ENCODE measurements at places on chromosomes 5 and 9. TPM values are rescaled to one million over a fixed set of nuclear protein-coding genes. Genes with fewer than 3 reads are reported as not detected.

SLC45A2 gene
- 0.82 TPM for polyA plus RNA-seq

ALDH1A1 gene
- polyA plus RNA-seq, result 258 TPM

- DNase-seq, result no peak
Measured at GRCh38 chr5:167943343-167943742, 348.1 kb upstream of the WWC1 start.

SLC27A6 gene
- 1.0 TPM for polyA plus RNA-seq

DNA sequence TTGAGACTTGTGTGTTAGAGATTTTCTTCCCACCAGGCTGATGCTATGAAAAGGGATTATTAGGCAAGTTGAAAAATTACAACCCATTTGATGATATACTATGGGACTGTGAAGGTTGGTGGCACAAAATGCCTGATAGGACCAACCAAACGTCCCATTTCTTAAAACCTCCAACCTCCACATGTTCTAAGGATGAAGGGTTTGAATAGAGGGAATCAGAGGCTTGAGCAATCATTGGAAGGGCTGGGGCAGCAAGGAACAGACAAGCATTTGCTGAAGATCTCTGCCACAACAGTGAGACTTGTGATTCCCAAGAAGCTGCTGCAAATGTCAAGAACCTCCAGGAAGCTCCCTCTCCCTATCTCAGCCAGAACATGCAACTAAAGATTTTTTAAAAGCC, 283.1 kb downstream of the ELAVL2 start:
- DNase-seq, result no peak

- DNase-seq, result no peak
Measured at GRCh38 chr9:6356441-6356840, 28.3 kb downstream of the TPD52L3 start.

GRCh38 chr5:136235321-136235720, 42.4 kb upstream of the SMIM32 start:
- no peak for DNase-seq

GRCh38 chr5:173318881-173319620, 9.2 kb downstream of the STC2 start:
- DNase-seq, result no peak

HRH2 gene
- polyA plus RNA-seq, result 2.4 TPM

DNA sequence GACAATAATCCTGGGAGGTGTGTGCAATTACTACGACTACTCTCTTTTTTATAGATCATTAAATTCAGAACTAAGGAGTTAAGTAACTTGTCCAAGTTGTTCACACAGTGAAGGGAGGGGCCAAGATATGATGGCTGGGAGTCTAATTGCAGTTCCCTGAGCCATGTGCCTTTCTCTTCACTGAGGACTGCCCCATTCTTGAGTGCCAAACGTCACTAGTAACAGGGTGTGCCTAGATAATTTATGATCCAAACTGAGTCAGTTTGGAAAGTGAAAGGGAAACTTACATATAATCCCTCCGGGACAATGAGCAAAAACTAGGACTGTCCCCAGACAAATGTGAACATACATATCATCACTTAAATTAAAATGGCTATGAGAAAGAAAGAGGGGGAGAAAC, 20.2 kb downstream of the IL7R start:
- no peak for DNase-seq

- no peak for DNase-seq
Measured at GRCh38 chr5:122099060-122099790, 21.2 kb upstream of the LOX start.

GRCh38 chr9:77922591-77922990, 109.0 kb downstream of the GNAQ start:
- no peak for DNase-seq

DNA sequence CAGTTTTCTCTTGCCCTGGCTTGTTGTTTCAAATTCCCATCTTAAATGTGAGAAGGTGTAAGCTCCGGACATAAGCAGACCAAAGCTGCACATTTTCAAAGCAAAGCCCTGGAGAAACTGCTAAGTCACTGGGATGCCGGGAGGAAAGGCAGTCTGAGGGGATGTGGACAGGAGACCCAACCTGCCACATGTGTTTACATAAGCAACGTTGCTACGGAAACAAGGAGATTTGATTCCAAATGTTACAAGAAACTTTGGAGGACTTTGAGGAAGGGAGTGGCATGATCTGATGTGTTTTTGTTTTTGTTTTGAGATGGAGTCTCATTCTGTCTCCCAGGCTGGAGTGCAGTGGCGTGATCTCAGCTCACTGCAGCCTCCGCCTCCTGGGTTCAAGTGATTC, 25.7 kb upstream of the INSYN2B start:
- no peak for DNase-seq

FAM221B gene
- polyA plus RNA-seq, result 0.60 TPM

- no peak for DNase-seq
Measured at GRCh38 chr9:136777359-136777758, 13.0 kb upstream of the LCN15 start.

LCN9 gene
- not detected for polyA plus RNA-seq

- no peak for DNase-seq
Measured at GRCh38 chr9:123131993-123132392, 98.5 kb downstream of the GPR21 start.

GRCh38 chr5:115875447-115875846, 33.7 kb downstream of the AP3S1 start:
- no peak for DNase-seq

GRCh38 chr5:150138551-150139265, 16.9 kb downstream of the PDGFRB start:
- DNase-seq, result peak; percentile 85

DNA sequence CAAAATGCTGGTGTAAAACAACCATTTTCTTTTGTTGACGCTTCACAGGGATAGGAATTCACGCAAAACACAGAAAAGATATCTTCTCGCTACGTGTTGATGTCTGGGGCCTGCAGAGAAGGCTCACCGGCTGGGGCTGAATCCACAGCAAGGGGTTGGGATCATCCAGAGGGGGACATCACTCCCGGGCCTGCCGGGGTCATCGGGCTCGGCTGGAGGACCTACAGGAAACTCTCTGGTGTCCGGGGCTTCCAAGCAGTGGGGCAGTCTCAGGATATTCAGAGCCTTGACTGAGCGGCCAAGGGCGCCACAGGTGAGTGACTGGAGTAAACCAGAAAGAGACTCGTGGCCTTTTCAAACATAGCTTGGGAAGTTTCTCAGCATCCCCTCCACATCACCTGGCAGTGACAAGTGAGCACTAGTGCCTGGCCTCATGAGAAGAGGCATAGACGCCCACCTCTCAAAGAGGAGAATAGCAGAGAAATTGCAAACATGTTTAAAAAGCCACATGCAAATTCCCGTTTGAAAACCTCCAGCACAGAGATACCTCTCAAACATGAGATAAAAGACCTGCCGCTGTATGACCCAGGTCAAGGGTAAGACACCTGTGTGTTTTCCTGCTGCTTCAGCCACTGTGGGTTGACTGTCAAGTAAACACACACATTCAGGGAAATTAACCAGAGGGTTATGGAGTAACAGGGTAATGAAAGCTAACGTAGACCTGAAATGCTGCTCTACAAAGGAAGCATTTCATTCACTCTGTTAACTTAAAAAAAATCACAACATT, 50.8 kb upstream of the SIMC1 start:
- DNase-seq, result no peak

DNA sequence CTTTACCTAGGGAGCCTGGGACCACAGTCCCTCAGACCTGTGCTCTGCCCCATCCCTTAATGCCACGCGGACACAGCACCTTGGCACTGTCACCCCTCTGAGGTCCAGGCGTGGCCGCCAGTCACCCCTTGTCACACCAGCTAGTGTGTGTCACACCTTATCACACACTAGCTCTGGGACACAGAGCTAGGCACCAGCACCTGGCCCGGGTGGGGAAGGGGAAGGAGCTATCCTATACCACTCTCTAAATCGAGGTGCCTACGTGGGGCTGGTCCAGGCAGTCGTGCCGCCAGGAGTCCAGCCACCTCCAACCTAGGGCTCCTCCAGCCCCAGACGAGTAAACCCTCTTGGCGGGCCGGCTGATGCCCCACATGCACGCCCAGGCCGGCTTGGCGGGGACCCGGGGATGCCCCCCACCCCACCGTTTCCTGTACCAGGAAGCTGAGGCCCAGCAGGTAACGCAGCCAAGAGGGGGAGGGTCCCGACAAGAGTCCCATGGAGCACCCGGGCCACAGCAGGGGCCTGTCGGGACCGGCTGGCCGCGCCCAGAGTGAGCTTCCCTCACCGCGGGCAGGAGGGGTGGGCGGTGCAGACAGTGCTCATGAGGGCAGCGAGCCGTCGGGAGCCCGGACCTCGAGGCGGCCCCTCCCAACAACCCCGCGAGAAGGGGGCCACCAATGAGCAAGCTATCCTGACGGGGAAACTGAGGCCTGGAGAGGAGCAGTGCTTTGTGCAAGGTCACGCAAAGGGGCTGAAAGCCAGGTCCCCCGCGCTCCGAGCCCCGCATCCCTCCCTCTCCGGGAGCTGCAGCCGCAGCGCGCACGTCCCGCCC, 550 bp downstream of the CORO2A start:
- no peak for DNase-seq

DNA sequence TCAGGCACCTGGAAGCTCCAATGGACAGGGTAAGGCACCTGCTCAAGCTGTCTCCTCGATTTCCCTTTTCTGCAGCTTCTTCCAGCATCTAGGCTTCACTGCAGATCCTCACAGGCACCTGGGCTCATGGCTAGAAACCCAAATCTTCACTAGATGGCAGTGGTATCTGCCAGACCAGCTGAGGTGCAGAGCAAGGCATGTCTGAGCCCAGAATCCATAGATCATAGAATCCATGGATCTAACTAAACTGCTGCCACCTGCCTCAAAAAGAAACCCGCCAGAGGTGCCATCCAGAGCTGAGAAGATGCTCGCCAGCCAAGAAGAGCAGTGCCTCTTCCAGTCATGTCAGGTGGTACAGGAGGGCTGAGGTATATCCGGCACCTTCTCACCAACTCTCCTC, 6.9 kb downstream of the SHC3 start:
- DNase-seq, result no peak

- no peak for DNase-seq
Measured at GRCh38 chr5:174680901-174681565, 43.3 kb upstream of the MSX2 start.

DNA sequence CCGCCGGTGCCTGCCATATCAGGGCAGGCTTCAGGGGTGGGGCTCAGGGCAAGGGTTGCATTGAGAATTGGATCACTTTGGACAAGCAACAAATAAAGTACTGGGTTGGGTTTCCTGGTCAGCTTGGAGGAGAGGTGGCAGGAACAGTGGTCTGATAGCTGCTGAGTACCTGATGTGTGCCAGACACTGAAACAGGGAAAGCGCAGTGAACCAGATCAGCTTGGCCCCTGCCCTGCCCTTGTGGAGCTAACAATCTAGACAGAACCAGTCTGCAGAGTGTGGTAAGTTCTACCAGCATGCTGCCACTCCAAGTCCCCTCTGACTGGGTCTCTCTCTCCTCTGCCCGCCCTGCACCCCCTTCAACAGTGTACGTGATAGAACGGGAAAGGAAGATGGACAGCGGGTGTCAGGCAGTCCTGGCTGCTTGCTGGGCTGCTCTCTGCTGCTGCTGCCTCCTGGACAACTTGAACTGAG, 53.4 kb downstream of the CYSTM1 start:
- no peak for DNase-seq

GRCh38 chr5:154758493-154758892, 3.3 kb downstream of the LARP1 start:
- no peak for DNase-seq

DNA sequence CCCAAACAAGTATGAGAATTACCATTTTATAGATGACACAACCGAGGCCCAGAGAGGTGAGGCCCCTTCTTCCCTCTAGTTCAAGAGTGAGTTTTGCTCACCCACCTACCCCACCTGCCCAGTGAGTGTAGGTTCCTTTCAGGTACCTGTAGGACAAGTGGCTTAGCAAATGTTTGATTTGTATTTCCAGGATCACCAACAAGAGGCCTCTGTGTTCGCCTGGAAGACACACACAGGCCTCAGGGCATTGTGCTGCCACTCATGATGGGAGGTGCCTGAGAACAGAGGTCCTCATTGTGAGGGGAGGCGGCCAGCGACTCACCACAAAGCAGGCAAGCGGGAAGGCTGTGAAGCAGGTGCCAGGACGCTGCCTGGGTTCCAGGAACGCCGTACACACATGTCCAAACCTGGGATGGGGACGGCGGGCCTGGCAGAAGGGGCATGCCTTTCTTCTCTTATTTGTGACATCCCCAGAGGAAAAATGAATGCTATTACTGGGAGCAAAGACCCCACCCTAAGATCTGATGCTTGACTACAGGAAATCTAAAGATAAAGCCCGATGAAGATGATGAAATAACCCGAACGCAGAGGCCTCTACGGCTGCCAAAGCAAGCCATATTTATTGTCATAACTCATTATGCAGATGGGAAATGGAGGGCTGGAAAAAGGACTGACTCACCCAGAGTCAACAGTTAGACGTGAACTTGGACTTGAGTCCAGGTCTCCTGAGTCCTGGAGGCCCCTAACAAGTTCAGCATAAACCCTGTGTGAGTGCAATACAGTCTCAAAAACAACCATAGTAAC, 60.2 kb upstream of the SLC25A51 start:
- no peak for DNase-seq

GRCh38 chr5:133928587-133929393, 39.6 kb downstream of the C5orf15 start:
- DNase-seq, result no peak

- DNase-seq, result no peak
Measured at GRCh38 chr5:170132269-170132975, 26.7 kb downstream of the FOXI1 start.

DNA sequence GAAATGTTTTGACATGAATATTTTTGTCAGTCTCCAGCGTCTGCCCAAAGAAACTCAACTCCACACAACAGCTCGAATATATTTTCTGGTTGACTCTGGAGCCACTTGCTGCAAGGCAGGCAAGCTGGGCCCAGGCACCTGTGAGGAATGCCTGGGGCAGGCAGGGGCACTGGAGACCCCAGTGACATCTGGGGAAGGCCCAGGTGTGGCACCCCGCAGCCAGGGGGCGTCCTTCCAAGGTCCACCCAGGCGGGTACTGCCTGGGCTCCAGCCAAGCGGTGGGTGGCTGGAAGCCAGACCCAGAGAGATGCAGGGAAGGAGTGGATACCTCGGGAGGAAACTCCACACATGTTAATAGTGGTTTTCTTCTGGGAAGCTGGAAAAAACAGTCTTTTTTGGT, 125.9 kb downstream of the PHF2 start:
- DNase-seq, result no peak

EMB gene
- polyA plus RNA-seq, result 3.7 TPM

PRDM9 gene
- polyA plus RNA-seq, result not detected

DNA sequence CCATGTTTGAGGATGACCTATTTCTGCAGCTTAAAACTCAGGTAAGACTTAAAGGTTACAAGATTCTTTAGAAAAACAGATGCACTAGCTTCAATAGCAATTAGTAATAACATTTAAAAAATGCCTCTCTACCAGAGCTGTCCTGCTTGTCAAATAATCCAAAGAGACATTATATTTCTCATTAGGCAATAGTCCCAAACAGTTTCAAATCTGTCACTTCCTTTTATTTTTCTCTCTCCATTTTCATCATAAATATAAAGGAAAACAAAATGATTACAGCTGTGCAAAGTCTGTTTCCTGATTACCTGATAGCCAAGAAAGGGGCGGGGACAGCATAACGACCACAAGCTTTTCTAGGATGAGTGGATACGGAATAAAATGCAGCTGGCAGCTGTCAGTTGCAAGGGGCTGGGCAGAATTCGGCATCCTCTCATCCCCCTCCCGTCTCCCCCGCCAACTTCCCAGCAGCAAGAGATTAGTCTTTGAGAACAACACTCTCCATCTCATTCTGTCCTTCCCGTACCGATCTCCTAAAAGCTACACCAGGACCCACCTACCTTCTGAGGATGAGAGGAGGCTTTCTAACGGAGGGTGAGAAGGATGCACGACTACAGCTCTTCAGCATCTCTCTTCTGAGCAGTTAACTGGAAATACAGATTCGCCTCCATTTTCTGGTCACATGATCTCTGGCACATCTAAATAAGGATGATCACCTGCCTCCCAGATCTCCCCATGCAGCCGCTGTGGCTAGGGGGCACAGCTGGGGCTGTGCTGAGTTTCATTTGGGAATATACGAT, 72.5 kb upstream of the PCA3 start:
- no peak for DNase-seq

Measured in left renal cortex interstitium (tissue), 4 donors.